ENCODE measurements at places on chromosomes 4 and X.

DNA sequence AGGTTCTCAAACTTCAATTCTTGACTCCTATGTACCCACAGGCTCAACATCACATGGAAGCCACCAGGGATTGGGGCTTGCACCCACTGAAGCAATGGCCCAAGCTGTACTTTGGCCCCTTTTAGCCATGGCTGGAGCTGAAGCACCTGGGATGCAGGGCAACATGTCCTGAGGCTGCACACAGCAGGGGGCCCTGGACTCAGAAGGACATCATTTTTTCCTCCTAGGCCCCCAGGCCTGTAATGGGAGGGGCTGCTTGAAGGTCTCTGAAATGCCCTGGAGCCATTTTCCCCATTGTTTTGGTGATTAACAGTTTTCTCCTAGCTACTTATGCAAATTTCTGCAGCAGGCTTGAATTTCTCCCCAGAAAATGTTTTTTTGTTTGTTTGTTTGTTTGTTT lies 465.1 kb upstream of the PCDH10 start:
- DNase-seq: no peak

GRCh38 chrX:133786382-133786781 lies 199.0 kb downstream of the GPC3 start:
- no peak for DNase-seq

DNA sequence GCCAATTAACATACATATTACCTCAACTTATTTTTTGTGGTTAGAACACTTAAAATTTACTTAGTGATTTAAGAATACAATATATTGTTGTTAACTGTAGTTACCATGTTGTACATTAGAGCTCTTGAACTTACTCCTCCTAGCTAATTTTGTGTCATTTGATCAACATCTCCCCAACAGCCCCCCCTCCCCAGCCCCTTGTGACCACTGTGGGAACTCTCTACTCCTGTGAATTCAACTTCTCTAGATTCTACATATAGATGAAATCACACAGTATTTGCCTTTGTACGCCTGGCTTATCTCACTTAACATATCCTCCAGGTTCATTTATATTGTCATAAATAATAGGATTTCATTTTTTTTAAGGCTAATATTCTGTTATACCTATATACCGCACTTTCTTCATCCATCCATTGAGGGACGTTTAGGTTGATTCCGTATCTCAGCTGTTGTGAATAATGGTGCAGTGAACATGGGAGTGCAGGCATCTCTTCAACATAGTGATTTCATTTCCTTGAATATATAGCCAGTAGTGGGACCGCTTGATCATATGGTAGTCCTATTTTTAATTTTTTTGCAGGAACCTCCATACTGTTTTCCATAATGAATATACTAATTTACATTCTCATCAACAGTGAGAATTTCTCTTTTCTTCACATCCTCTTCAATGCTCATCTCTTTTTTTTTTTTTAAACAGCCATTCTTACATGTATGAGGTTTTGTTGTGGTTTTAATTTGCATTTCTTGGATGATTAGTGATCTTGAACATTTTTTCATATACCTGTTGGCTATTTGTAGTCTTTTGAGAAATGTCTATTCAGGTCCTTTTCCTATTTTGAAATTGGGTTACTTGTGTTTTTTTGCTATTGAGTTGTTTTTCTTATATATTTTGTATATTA lies 66.8 kb downstream of the RAPGEF2 start:
- no peak for DNase-seq

DNA sequence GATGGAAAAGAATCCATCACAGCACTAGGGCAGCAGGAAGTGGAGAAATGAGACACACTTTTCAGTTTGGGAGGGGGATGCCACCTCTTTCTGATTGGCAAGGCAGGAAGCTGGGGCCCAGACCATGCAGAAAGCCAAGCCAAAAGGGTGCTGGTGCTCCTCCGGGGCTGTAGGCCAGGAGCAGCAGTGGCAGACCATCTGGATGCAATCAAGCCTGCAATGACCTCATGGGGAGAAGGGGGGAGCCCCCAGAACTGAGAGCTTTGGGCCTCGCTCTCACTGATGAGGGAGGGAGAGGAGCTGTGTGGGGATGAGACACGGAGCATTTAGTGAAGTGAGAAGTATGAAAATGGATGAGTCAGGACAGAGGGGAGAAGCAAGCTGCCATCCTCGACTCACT lies 141.3 kb upstream of the NALF2 start:
- no peak for DNase-seq

GRCh38 chr4:98998551-98998950 lies 3.0 kb downstream of the METAP1 start:
- DNase-seq: no peak

DNA sequence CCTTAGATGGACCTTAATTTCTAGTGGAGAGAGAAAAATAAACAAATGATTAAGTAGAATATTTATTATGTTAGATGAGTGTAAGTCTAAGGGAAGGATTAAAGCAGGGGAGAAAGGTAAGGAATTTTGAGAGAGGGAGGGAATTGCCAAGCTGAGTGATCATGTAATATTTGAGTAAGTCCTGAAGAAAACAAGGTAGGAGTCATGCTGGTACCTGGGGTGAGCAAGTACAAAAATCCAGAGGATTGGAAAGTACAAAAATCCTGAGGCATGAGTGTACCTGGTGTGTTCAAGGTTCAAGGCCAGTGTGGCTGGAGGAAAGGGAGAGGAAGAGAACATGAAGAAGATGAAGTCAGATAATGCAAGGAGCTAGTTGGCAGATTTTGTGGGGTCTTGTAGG lies 87.2 kb upstream of the MYOZ2 start:
- no peak for DNase-seq

DNA sequence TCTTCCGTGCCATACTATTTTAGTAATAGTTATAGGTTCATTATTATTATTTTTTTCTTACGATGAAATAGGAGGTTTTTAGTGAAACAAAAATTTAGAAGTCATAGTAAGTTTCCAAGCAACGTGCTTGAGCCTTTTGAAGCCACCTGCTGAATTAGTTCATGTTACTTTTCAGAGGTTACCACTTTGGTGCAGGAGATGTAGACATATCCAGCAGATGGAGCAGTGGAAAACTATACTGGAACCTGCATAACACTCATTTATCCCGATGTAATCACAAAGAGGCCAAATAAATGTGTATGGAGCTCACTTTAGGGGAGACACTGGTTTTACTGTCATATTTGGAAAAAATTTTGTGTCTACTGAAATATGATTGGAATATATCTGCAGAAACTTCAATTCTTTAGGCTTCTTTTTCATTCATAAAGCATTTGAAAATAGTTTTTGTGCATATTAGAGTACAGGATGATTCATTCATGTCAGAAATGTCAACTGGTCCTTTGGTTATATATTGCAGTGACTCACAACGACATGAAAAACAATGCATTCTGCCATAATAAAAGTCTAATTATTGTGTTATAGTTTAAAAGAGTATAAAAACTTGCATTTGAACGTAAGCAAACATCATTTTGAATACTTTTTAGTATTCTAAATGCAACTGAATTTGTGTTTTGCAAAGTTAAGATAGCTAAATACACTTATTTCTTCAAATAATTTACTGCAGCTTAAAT lies 2182.9 kb upstream of the TENM3 start:
- DNase-seq: no peak

DNA sequence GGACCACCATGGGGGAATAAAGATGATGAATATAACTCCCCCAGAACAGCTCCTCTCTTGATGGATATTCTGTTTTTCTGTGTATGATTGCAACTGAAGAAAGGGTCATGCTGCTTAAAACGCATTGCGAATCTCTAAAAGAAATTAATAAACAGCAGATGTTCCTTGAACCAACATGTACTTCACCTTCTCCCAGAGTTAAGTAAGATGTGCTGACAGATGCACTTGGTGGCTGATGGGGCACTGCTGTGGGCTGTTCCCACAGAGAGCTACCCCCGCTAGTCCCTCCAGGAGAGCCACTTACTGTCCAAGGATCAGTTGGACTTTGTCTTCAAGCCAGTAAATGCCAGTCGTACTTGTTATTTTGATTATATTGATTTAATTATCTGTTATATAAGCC lies 26.3 kb upstream of the C4orf54 start:
- no peak for DNase-seq

GRCh38 chr4:122692641-122693520 lies 39.6 kb upstream of the BBS12 start:
- DNase-seq: no peak

- DNase-seq: peak; percentile 92
Observed at GRCh38 chrX:283115-283845, 2.1 kb downstream of the PLCXD1 start.

- no peak for DNase-seq
Observed at GRCh38 chr4:64330143-64330542, 79.1 kb downstream of the TECRL start.

- no peak for DNase-seq
Observed at GRCh38 chr4:37124800-37125199, 119.7 kb upstream of the NWD2 start.

- DNase-seq: no peak
Observed at GRCh38 chr4:139973616-139974015, 180.4 kb downstream of the MAML3 start.

DNA sequence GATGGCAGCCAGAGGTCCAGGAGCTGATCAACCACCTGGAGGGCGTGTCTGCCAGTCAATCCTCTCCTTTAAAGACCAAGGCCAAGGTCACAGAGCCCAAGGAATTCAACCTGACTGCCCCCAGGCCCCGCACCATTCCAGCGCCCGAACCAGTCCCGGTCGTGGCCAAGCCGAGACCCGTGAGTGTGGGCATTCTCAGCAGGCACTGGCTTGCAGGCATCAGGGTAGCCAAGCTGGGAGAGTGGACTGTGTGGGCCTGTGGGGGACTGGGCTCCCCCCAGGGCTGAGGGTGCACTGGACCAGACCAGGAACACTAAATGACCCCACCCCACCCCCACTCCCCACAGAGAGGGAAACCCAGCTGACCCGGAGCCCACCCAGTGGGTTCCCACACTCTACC lies 23.8 kb upstream of the RNF4 start:
- no peak for DNase-seq

- no peak for DNase-seq
Observed at GRCh38 chr4:82898322-82899243, 2.0 kb upstream of the THAP9 start.

DNA sequence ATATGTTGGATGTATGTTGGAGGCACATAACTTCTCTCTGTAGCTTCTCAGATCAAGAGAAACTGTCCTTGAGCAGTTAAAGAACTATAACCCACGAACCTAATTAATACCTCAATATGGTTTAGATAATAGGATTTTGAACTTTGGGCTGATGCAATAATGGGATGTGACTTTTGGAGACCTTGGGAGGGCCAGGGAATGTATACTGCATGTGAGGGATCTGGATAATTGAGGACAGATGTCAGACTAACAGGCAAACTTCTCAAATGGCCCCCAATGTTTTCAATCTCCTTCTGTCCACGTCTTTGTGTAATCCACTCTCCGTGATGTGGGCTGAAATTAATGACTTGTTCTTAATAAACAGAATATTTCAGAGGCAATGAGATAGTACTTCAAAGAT lies 202.2 kb upstream of the FAT4 start:
- DNase-seq: no peak
